ENCODE measurements at places on chromosomes 12 and 14. TPM values are rescaled to one million over a fixed set of nuclear protein-coding genes. Genes with fewer than 3 reads are reported as not detected.

DNA sequence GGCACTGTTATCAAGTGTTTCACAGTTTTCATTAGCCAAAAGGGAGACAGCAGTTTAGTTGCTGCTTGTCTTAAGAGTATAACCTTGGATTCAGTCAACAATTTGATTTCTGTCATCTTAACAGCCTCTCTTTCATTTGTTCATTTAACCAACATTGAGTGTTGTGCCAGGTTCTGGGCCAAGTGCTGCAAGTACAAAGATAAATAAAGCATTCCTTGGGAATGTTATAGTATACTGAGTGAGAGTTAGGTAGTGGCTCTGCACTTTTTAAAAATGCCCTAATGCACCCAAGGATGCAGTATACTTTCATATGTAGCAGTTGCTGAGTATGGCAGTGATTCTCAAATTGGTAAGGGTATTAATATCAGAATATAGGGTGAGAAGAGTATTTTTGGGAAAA is 15.4 kb downstream of the APAF1 start:
- DNase-seq = no peak

PTPN21 gene
- 5.0 TPM for polyA plus RNA-seq

GRCh38 chr12:103053089-103053488 is 95.6 kb downstream of the ASCL1 start:
- DNase-seq = no peak

DNA sequence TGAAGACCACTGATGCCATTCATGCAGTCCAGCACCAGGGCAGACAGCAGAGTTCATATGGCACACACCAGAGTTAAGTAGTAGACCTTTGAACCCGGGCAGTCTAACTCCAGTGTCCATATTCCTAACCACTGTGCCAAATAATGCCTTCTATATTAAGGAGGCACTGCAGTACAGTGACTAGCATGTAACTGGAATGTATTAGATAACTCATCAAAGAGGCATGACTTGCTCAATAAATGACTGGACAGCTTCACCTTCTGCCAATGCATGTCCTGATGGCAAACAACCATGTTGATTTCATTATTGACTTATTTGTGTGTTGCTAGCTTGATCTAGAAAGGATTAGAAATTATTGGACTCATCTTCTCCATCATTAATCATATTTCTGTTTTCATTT is 40.2 kb downstream of the DACT1 start:
- no peak for DNase-seq

GRCh38 chr12:120267736-120268135 is 2.2 kb upstream of the PXN start:
- no peak for DNase-seq

- peak; percentile 82 for DNase-seq
Measured at GRCh38 chr12:52528641-52529143, 8.5 kb upstream of the KRT5 start.

- DNase-seq = no peak
Measured at GRCh38 chr12:120132863-120133385, 16.4 kb upstream of the RAB35 start.

DNA sequence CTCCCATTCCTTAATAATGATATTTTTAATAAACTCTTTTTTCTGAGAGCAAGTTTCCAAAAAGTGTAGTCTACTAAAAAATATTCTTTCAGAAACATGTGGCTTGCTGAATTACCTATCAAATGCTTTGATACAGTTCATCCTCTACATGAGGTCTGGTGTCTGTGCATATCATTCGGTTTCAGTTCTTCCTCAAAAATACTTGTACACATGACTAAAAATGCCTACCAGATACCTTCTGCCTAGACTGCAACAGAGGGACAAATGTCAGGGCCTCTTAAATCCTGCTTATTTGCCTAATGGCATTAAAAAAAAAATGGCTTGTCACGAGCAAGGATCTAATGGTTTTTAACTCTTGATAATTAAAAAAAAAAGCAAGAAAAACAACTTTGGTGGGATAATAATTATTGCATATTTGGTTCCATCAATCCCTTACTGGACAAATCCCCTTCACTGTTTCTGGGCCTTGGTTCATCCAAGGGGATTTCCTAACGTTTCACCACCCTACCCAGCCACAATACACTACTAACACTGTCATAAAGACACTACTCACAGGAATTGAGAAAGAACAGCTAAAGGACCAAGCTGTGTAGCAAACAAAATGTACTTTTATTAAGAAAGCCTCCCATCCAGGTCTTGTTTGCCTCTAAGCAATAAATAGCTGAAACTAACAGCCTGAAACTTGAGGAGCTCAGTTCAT is 45.7 kb downstream of the PARP11 start:
- DNase-seq = no peak

- DNase-seq = no peak
Measured at GRCh38 chr14:23349156-23349845, 3.4 kb downstream of the SLC22A17 start.

DNA sequence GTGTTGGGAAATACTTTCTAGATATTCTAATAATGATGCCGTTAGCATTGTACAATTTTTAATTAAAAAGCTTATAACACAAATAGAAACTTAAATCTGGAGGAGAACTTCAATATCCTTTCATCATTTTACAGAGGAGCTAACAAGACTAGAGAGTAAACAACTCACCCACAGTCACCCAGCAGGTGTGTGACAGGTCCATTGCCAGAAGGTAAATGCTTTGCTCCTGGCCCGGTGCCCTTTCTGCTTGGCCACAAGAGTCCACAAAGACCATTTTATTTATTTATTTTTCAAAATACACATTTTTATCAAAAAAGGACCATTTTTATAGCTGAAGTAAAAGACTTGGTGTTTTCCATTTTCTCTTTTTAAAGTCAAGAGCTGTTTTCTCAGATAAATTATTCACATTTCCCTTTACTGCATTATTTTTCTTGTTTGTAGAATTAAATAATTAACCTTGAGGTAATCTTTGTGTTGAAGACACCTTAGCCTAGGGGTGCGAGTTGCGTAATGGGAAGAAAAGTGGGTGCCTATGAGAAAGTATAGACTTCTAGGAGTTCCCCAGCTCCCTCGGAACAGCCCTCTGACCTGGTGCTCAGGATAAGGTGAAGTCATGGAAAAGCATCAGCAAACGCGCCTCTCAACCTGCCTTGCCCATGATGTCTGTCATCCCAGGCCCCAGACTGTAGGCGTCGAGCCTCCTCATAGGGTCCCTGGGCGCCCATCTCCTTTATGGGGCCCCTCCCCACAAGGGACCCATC is 26.3 kb upstream of the AMIGO2 start:
- DNase-seq = peak; percentile 75

LGR5 gene
- polyA plus RNA-seq = not detected

RERGL gene
- polyA plus RNA-seq = 7.7 TPM

DNA sequence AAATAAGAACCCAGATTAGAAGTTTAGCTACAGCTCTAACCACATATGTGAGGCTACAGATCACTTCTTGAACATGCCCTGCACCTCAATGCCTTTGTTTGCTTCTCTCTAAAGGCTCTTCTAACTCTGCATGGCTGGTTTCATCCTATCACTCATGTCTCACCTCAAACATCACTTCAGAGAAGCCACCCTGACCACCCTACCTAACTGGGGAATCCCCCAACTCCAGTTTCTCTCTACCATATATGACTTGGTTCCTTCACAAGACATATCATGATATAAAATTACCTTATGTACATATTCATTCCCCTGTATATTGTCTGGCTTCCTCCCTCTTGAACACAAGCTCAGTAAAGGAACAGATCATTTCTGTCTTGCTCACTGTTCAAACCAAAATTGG is 250.2 kb upstream of the GRIP1 start:
- DNase-seq = no peak

- no peak for DNase-seq
Measured at GRCh38 chr12:119659289-119659897, 8.5 kb upstream of the PRKAB1 start.

DNA sequence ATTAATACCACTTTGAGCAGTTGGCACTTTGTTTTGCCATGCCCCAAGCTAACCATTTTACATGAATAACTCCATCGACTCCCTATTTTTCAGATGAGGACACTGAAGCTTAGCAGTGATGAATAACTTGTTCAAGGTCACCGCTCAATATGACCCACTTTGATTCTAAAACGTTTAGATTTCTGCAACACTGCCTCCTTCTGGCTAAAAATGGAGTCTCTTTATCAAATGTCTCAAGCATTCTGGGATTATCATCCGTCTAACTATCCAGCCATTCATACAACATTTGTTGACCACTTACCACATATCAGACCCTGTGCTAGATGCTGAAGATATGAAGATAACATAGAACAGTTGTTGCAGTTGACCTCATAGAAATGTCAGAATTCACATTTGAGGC is 298.0 kb downstream of the PPFIA2 start:
- DNase-seq = no peak

DNA sequence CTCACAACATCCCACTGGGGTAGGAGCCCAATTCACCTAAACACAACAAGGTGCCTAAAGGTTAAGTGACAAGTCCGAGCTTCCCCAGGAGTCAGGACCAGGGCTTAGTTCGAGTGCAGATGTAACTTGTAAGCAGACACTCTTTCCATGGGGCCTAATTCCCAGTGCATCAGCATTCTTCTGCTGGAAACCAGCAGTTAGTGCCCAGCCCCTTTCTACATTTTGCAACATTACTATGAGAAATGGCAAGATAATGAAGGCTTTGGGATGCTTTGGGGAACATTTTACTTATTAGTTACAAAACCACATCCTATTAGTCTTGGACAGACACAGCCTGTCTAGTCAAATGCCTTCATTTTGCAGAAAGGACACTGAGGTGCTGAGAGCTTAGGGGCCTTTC is 179.8 kb downstream of the CALM1 start:
- DNase-seq = no peak

DNA sequence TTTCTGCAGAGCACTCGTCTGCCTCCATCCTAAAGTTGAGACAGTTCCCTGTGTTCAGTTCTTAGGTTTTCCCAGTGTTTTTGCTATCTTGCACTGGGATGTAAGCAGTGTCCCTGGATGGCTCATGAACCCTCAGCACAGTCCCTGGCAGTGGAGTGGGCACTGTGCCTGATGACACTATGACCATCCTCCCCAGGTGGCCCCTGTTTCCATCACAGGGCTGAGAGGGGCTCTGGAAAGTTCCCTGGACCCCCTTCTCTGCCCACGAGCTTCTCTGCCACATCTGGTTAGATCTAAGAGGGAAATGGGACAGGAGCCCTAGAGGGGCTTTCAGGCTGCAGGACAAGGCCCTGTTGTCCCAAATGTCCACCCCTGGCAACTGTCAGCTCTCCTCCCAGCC is 249.8 kb upstream of the SFSWAP start:
- no peak for DNase-seq

DNA sequence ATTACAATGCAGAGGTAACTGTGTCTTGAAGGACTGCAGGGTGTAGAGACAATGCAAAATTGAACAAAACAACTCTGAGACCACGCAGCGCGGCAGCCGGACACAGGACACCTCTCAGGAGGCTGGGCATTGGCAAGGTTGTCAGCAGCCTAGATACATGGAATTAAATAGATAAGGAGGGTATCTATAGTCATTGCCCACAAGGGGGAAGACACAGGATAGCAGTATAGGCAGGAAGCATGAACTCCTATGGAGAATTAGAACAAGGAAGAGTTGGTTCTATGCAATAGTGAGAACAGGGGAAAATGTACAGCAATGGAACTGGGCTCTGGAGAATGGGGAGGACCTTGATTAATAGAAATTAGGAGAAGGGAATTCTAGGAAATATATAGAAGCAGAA is 164.1 kb downstream of the C12orf42 start:
- DNase-seq = no peak

GRCh38 chr14:33917661-33918060 is 33.2 kb downstream of the EGLN3 start:
- no peak for DNase-seq

GRCh38 chr12:31001581-31002360 is 71.9 kb upstream of the DDX11 start:
- DNase-seq = no peak

DNA sequence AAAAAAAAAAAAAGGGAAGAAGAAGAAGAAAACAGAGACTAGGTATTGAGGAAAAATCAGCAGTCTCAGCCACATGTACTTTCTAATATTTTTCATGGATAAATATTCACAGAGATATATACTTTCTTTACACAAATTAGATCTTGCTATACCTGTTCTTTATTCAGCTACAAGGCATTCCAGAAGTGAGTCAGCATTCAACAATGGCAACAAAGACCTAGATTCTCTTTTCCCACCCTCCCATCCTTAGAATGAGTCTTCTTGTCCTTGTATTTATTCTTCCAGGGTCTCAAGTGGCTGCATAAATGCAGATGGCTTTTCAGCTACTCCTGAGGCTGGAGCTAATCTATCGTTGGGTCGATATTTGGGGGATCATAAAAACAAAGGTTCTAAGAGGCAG is 93.0 kb downstream of the NT5DC3 start:
- no peak for DNase-seq

PLEKHD1 gene
- 0.19 TPM for polyA plus RNA-seq

DNA sequence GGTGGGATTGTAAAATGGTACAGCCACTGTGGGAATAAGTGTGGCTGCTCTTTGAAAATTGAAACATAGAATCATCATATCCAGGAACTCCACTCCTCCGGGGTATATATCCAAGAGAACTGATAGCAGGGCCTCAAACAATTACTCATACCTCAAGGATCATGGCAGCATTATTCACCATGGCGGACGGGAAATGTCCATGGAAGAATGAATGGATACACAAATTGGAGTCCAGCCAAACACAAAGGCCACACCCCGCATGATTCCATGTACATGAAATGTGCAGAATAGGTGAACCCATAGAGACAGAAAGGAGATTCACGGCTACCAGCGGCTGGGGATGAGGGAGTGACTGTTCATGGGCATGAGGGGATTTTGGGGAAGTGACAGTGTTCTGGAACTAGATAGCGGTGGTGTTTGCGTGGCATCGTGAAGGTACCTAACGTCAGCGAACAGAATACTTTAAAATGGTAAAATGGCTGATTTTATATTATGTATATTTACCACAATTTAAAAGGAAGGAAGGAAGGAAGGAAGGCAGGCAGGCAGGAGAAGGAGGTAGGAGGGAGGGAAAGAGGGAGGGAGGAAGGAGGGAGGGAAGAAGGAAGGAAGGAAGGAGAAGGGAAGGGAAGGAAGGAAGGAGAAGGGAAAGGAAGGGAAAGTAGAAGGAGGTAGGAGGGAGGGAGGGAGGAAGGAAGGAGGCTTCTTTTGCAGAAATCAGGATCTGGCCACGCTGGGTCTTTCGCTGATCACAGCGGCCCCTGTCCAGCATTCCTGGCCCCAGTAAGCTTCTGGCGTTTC is 14.1 kb upstream of the NCOR2 start:
- DNase-seq = no peak

DNA sequence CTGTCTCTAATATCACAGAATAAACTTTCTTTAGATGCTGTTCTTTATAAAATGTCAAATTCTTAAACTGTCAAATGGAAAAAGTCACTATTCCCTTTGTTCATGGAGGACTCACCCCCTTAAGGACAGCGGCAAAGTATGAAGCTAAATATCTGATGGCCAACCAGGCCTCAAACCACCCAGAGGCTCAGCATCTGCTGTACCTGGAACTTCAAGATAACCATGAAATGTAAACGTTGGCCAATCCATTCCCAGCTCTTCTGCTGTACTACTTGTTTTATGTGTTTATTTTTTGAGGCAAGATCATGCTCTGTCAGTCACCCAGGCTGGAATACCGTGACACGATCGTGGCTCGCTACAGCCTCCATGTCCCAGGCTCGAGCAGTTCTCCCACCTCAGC is 15.7 kb downstream of the RFC5 start:
- no peak for DNase-seq

GRCh38 chr14:100524233-100524932 is 62.8 kb downstream of the BEGAIN start:
- no peak for DNase-seq

All from pancreas (tissue), 10 donors.